ENCODE measurements at places on chromosomes 2 and 18.

GRCh38 chr18:42192251-42193248 lies 237.5 kb downstream of the PIK3C3 start:
- DNase-seq = no peak

DNA sequence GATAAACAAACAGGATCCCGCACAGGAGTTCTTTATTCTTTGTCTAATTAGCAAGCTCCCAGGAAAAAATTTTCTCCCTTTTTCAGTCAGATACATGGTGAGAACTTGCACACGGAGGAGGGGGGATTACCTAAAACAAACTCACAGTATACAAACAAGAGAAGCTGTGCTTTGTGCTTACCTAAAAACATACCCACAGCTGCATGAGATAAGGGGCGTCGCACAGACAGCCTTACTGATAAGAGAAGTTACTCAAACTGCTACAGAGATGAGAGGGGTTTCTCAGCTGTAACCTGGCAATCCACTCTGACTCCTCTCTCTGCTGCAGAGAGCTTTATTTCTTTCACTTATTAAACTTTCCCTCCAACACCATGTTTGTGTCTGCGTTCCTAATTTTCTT lies 32.9 kb upstream of the ST3GAL5 start:
- no peak for DNase-seq

GRCh38 chr2:184760931-184761330 lies 162.6 kb downstream of the ZNF804A start:
- DNase-seq = no peak

GRCh38 chr2:1652034-1652790 lies 92.1 kb downstream of the PXDN start:
- DNase-seq = no peak

DNA sequence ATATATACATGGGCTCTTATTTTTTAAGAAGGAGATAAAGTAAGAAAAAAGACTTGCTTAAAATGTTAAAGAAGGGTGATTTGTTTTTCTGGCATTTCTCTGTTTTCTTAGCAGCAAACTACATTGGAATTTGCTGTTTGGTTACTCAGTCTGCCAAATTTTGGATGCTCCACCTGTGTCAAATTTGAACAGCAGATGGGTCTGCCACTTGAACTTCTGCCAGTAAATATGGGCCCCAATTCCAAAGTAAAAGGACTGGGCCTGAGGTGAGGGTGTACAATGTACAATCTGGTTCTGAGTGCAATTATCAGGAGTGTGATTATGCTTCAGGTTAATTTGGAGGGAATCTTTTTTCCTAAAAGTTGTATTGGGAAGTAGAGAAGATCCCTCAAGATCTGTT lies 794.5 kb downstream of the DSC3 start:
- no peak for DNase-seq
